Activated CD8-positive, alpha-beta memory T cell treated with anti-CD3 and anti-CD28 coated beads, Interleukin-2, amount 10 ng/mL, durations not matched to agents 7 days and 5 days (primary cell): ENCODE measurements at places on chromosomes 16 and 17. TPM values are rescaled to one million over a fixed set of nuclear protein-coding genes. Genes with fewer than 3 reads are reported as not detected.

- H3K4me1 ChIP-seq = peaks cover 26% of the 10 kb centered on the region
- H3K36me3 ChIP-seq = no peaks in the 10 kb centered on the region
Observed at GRCh38 chr16:85931596-85932402, 32.8 kb downstream of the IRF8 start.

DNA sequence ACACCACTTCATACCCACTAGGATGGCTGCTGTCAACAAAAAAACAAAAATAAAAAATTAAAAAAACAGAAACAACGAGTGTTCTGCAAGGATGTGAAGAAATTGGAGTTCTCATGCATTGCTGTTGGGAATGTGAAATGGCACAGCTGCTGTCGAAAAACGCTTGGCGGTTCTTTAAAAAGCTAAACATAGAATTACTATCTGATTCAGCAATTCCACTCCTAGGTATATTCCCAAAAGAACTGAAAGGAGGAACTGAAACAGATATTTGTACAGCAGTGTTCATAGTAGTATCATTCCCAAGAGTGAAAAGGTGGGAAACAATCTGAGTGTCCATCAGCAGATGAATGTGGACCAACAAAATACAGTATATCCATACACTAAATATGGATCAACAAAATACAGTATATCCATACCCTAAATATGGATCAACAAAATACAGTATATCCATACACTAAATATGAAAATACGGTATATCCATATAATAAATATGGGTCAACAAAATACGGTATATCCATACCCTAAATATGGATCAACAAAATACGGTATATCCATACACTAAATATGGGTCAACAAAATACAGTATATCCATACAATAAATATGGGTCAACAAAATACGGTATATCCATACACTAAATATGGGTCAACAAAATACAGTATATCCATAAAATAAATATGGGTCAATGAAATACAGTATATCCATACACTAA, 8.7 kb downstream of the METTL16 start:
- no peak overlapping the region for H3K27ac ChIP-seq
- peaks cover 20% of the 10 kb centered on the region for H3K4me1 ChIP-seq
- no peaks in the 10 kb centered on the region for H3K27me3 ChIP-seq
- H3K4me3 ChIP-seq = no peak overlapping the region

DNA sequence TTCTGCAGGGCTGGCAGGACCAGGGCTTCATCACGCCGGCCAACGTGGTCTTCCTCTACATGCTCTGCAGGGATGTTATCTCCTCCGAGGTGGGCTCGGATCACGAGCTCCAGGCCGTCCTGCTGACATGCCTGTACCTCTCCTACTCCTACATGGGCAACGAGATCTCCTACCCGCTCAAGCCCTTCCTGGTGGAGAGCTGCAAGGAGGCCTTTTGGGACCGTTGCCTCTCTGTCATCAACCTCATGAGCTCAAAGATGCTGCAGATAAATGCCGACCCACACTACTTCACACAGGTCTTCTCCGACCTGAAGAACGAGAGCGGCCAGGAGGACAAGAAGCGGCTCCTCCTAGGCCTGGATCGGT, 1.4 kb downstream of the CDK5R1 start:
- H3K27ac ChIP-seq = no peak overlapping the region
- no peak for DNase-seq

GRCh38 chr16:82990155-82990554, 363.4 kb downstream of the CDH13 start:
- no peaks in the 10 kb centered on the region for H3K27me3 ChIP-seq
- no peaks in the 10 kb centered on the region for H3K4me1 ChIP-seq
- H3K27ac ChIP-seq = no peak overlapping the region
- no peaks in the 10 kb centered on the region for H3K36me3 ChIP-seq
- no peak for DNase-seq

The TLCD3B gene
- 6.5 TPM for total RNA-seq

GRCh38 chr16:9527976-9528375, 436.5 kb downstream of the HAPSTR1 start:
- DNase-seq = no peak
- H3K36me3 ChIP-seq = no peaks in the 10 kb centered on the region
- H3K4me3 ChIP-seq = no peak overlapping the region
- no peaks in the 10 kb centered on the region for H3K27me3 ChIP-seq

The EXOC3L1 gene
- total RNA-seq = not detected

DNA sequence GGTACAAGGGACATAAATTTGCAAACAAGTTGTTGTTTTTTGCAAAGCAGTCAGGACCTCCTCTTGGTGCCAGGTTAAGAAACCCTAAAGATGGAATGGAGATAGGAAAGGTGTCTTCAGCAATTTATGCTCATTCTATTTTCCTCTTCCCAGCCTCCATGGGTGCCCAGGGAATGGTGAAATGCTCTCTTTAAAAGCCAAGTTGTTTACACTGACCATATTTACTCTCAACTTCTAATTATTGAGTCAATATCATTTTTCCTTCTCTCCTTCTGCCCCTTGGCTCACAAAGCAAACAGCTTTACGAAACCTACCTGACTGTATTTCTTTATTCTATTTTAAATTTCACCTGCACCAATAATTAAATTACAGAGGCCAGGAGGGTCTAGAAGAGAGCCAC, 138.5 kb upstream of the IRX3 start:
- H3K27me3 ChIP-seq = peaks cover 7% of the 10 kb centered on the region
- no peak overlapping the region for H3K4me3 ChIP-seq
- H3K27ac ChIP-seq = no peak overlapping the region
- peaks cover under 1% of the 10 kb centered on the region for H3K4me1 ChIP-seq

DNA sequence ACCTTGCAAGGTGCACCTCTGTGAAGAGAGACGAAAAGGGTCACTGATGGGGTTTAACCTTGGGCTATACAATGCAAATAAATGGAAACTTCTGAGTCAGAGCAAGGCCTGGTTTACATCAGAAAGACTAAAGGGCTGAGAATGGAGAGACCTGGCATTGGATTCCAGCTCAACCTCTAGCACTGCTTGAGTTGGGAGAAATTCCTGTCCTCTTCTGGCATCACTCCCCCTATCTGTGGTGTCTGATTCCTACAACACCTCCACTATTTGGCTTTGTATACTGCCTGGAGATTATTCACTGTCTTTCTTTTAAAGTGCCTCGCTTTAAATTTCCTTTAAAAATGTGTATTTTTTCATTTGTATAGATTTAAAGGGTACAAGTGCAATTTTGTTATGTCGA, 68.8 kb downstream of the GPR139 start:
- no peaks in the 10 kb centered on the region for H3K36me3 ChIP-seq
- H3K27me3 ChIP-seq = no peaks in the 10 kb centered on the region
- no peaks in the 10 kb centered on the region for H3K4me1 ChIP-seq
- DNase-seq = no peak
- H3K4me3 ChIP-seq = no peak overlapping the region

- DNase-seq = no peak
- peaks cover 41% of the 10 kb centered on the region for H3K27me3 ChIP-seq
- no peaks in the 10 kb centered on the region for H3K36me3 ChIP-seq
- H3K27ac ChIP-seq = no peak overlapping the region
- peaks cover 18% of the 10 kb centered on the region for H3K4me1 ChIP-seq
- no peak overlapping the region for H3K4me3 ChIP-seq
Observed at GRCh38 chr17:37752482-37752881, 7.6 kb upstream of the HNF1B start.

DNA sequence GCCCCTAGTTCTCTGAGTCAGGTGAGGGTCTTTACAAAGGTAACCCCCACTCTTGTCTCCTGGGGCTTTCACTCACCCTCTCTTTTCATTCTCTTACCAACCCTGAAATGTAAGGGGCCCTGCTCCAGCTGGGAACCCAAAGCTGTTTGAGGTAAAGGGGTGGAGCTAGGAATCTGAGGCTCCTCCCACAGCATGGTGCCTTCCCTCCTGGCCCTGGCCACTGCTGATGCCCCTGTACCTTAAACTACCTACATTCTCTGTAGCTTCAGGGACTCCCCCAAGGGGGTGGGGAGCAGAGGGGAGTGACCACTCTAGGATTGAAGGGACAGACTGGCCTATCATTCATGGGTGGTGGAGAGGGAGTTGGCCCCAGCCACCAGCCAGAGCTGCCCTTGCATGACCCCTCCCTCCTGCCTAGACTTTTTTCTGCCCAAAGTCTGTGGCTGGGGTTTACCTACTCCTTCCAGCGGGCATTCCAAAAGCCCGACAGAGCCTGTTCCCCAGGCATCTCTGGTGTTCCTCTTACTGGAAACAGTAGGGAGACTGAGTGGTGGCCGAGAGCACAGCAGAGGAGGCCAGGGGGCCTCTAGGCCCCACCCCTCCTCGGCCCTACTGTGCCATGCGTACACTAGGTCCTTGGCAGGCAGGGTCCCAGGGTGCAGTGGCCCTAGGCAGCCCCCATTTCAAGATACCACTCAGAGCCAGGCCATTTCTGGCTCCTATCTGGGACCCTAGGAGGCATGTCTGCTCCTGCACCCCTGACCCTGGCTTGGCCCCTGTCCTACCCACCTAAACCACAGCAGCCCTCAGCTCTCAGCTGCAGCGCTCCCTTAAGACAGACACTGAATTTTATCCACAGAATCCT, 9.5 kb downstream of the DOK4 start:
- no peaks in the 10 kb centered on the region for H3K36me3 ChIP-seq
- no peaks in the 10 kb centered on the region for H3K27me3 ChIP-seq
- peak overlapping the region; percentile 73 for H3K27ac ChIP-seq
- no peak for DNase-seq

The YBX2 gene
- 1.4 TPM for total RNA-seq

- H3K4me1 ChIP-seq = peaks cover 19% of the 10 kb centered on the region
- DNase-seq = peak; percentile 81
- peaks cover 3% of the 10 kb centered on the region for H3K36me3 ChIP-seq
- peak overlapping the region; percentile 62 for H3K27ac ChIP-seq
- H3K4me3 ChIP-seq = no peak overlapping the region
Observed at GRCh38 chr17:65163990-65164495, 26.9 kb downstream of the RGS9 start.

GRCh38 chr16:12152740-12153139, 176.2 kb downstream of the SNX29 start:
- no peak overlapping the region for H3K27ac ChIP-seq
- no peaks in the 10 kb centered on the region for H3K4me1 ChIP-seq
- no peaks in the 10 kb centered on the region for H3K27me3 ChIP-seq
- no peaks in the 10 kb centered on the region for H3K36me3 ChIP-seq

The SOST gene
- total RNA-seq = not detected

The TMIGD1 gene
- total RNA-seq = not detected

DNA sequence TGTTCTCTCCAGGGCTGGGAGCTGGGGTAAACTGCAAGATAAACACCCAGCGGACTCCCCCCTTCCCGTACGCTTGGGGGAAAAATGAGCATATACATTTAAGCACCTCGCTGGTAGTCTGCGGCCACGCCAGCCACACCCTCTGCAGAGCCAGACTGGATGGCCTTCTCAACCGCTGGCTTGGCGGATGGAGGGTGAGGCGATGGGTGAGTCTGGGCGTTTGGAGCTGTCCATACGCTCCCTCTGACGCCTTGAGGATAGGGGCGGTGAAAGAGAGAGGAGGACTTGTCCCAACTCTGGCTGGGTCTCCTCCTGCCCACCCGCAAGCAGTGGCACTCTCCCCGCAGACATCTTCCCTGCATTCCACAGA, 1.0 kb downstream of the ITGA3 start:
- peaks cover 24% of the 10 kb centered on the region for H3K4me1 ChIP-seq
- no peak overlapping the region for H3K27ac ChIP-seq
- peak overlapping the region; percentile 84 for H3K4me3 ChIP-seq

- H3K27me3 ChIP-seq = peaks cover 13% of the 10 kb centered on the region
- no peak overlapping the region for H3K27ac ChIP-seq
- no peak for DNase-seq
- H3K4me3 ChIP-seq = no peak overlapping the region
- no peaks in the 10 kb centered on the region for H3K36me3 ChIP-seq
- H3K4me1 ChIP-seq = no peaks in the 10 kb centered on the region
Observed at GRCh38 chr17:45345246-45345553, 28.4 kb upstream of the MAP3K14 start.

GRCh38 chr17:41073676-41074075, 8.0 kb upstream of the KRTAP2-4 start:
- H3K27ac ChIP-seq = no peak overlapping the region
- no peaks in the 10 kb centered on the region for H3K36me3 ChIP-seq
- no peak overlapping the region for H3K4me3 ChIP-seq
- DNase-seq = no peak
- H3K4me1 ChIP-seq = peaks cover 2% of the 10 kb centered on the region
